CD4-positive, alpha-beta T cell (primary cell): ENCODE measurements at places on chromosomes 3 and 15.

- no peaks in the 10 kb centered on the region for H3K4me1 ChIP-seq
- no peaks in the 10 kb centered on the region for H3K27me3 ChIP-seq
- H3K4me3 ChIP-seq, result no peak overlapping the region
- no peak for DNase-seq
Measured at GRCh38 chr3:4772171-4772804, 206.9 kb upstream of the BHLHE40 start.

DNA sequence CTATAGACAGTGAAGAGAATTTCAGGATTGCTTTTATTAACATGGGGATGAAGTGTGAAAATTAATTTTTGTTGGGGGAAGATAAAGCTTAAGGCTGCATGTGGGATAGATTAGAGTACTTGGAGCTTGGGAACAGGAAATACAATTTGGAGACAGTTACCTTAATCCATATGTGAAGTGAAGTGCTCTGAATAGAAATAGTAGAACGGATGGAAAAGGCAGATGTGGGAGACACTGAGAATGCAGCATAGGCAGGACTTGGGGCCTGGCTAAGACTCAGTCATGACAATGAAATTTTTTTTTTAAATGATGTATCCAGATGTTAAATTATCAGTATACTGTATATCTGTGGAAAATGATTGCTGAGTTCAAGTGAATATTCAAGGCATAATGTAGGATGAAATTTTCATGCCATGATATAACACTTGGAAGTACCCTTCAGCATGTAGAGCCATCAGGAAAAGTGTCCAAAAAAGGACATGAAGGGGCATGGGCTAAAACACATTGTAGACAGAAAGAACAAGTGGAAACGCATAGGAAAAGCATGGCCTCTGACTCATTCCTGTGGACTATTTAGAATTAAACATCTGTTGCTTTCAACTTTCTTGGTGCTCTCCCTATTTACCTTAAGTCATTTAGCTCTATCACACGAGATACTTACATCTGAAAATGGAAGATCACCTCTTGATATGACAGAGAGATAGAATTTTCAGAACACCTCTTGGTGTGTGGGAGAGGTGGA lies 134.8 kb downstream of the RBMS3 start:
- H3K4me3 ChIP-seq, result no peak overlapping the region
- no peaks in the 10 kb centered on the region for H3K4me1 ChIP-seq
- H3K27ac ChIP-seq, result no peak overlapping the region

DNA sequence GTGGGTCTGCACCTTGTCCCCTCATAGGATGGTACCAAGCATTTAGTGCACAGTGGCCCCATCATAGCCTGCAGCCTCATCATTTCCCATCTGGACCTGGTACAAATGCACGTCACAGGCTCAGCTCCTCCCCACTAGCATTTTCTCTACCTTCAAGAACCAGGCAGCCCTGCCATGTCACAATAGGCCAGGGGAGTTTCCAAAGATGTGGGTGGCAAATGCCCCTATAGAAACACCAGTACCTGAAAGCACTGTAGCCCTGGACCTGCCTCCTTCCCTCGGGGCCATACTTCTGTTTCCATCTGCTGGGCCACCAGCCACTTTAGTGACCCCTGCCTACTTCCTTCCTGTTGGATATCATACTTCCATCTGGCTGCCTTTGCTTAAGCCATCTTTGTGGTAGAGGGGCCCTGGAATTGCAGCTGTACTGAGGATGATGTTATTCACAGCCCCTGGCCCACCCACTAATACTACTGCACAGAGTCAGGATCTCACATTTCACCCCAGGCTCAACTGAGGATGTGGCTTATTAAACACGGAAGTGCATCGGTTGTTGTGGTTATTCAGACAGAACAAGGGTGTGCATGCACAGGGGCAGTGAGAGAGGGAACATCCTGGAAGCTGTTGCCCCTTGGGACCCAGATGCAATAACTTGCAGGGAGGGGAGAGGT lies 3.8 kb downstream of the TCTA start:
- no peaks in the 10 kb centered on the region for H3K27me3 ChIP-seq
- H3K36me3 ChIP-seq, result peaks cover 34% of the 10 kb centered on the region
- H3K4me3 ChIP-seq, result peak overlapping the region; percentile 17

DNA sequence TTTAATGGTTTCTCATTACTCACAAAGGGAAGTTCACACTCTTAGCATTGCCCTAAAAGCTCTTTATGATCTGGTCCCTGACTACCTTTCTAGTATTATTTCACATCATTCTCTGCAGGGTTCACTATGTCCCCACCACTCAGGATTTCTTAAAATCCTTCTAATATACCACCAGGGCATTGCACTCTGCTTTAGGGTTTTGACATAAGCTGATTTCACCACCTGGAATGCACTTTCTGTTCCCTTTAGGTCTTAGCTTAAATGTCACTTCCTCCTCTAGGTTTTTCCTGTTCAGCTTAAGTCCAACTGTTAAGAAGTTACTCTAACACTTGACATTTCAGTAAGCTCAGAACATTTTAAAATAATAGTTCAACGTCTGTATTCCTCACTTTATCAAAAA lies 81.7 kb downstream of the HCN4 start:
- no peak overlapping the region for H3K27ac ChIP-seq
- no peaks in the 10 kb centered on the region for H3K4me1 ChIP-seq
- H3K36me3 ChIP-seq, result peaks cover 6% of the 10 kb centered on the region
- H3K27me3 ChIP-seq, result no peaks in the 10 kb centered on the region
